ENCODE measurements at places on chromosomes 4 and X. TPM values are rescaled to one million over a fixed set of nuclear protein-coding genes. Genes with fewer than 3 reads are reported as not detected.

DNA sequence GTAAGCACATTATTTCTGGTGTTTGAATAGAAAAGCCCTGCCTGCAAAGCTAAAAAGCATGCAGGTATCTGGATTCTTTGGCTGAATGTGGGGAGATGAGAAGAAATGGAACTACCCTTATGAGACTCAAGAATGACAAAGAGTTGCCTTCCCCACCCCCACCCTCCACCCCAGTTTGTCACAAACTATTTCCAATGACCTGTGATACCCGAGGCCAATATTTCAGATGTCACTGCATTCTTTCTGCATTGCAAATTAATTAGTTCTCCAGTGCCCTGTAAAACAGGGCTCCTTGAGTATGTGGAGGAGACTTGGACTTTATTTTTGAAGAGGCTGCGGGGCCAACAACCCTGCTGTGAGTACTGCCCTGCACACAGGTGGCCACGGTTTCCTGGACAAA is 116.4 kb downstream of the ZNF827 start:
- DNase-seq, result no peak

ERAS gene
- total RNA-seq, result 5.3 TPM

DNA sequence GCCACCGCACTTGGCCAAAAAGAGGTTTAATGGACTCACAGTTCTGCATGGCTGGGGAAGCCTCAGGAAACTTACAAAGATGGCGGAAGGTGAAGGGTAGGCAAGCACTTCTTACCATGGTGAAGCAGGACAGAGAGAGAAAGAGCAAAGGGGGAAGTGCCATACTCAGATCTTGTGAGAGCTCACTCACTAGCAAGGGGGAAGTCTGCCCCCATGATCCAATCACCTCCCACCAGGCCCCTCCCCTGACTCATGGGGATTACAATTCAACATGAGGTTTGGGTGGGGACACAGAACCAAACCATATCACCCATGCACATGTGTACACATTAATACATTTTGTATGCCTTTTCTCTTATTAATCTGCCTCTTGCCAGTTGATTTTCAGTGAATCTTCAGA is 77.2 kb upstream of the HSD17B10 start:
- no peak for DNase-seq

DNA sequence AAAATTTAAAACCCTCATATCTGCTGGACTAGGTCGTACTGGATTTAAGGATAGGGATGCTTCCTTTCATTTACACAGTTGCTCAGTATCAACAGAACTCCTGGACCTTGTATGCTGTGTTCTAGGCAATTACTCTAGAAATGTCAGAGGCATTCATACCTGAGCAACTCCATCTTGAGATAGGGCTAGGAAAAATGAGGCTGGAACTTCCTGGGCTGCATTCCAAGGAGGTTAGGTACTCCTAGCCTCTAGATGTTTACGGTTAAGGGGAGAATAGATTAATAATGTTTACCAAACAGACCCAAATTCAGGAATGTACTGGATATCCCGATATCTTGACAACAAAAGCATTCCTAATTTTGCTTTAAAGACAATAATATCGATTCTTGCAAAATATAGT is 84.7 kb upstream of the NLGN4X start:
- no peak for DNase-seq

DNA sequence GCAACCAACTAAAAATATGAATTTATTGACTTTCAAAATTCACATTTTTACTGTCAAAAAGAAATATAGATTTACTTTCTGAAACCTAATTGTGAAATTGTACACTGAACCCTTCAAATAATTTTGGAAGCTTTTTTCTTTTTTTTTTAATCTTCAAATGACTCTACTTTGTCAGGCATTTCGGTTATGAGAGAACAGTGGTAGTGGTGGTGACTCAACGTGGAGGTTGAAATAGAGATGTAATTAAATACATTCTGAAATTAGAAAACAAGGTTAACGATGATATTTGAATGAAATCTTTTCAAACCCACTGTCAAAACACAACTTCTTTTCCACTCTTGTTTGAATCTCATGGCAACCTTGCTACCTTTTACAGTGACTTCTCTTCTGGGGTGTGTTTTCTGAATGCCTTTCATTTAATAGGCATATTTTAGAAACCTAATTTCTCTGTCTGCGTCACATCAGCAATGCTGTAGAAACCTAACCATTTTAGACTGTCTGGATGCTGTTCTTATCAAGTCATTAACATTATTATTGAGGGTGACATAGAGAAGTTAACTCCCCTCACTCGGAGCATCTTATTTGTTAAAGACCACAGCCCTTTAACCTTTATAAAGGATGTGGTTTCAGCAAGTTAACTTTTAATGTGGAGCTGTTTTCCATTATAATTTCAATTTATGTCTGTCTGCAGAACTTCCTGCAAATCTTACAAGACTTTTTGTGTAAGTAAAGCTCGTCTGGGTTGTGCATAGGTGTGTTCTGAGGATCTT is 136.8 kb downstream of the PCDH7 start:
- DNase-seq, result no peak

- DNase-seq, result peak; percentile 60
These were observed at the start of gene NKX6-1 for GRCh38 chr4:84498935-84499623. Gene NKX6-1, minus strand, starts transcription at chr4:84499292. Its CDS starts 1,064 bp downstream, at chr4:84498228.

DNA sequence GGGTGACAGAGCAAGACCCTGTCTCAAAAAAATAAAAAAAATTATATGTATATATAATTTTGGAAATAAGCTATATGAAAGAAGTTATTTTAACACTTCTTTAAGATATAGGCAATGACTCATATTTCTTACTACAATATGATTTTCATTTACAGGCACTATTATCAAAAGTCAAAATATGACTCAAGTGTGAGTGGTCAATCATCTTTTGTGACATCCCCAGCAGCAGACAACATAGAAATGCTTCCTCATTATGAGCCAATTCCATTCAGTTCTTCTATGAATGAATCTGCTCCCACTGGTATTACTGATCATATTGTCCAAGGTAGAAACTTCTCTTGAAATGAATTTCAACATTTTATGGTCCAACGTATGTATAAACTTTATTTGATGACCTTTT is 20.8 kb downstream of the OCIAD1 start:
- DNase-seq, result no peak

ARHGAP36 gene
- not detected for total RNA-seq
